Tibial nerve (tissue), 4 donors: ENCODE measurements at places on chromosomes 13 and 19. TPM values are rescaled to one million over a fixed set of nuclear protein-coding genes. Genes with fewer than 3 reads are reported as not detected.

Gene ERFL
- 0.30 TPM for total RNA-seq

Gene DPY19L3
- 19.4 TPM for total RNA-seq

Gene ZNF816
- total RNA-seq = 13.8 TPM

- no peak for DNase-seq
- no peaks in the 10 kb centered on the region for H3K36me3 ChIP-seq
- H3K27me3 ChIP-seq = no peaks in the 10 kb centered on the region
- no peaks in the 10 kb centered on the region for H3K4me1 ChIP-seq
These were observed 106.1 kb downstream of the ZIC5 start for GRCh38 chr13:99865420-99865930.

GRCh38 chr19:37933937-37934358, 26.9 kb downstream of the SIPA1L3 start:
- peaks cover 10% of the 10 kb centered on the region for H3K4me1 ChIP-seq
- DNase-seq = no peak
- no peak overlapping the region for H3K27ac ChIP-seq
- no peaks in the 10 kb centered on the region for H3K27me3 ChIP-seq

GRCh38 chr13:110627351-110627750, 12.0 kb downstream of the NAXD start:
- H3K27ac ChIP-seq = no peak overlapping the region
- H3K4me1 ChIP-seq = no peaks in the 10 kb centered on the region
- no peak for DNase-seq
- peaks cover 4% of the 10 kb centered on the region for H3K36me3 ChIP-seq
- H3K4me3 ChIP-seq = no peak overlapping the region
- H3K27me3 ChIP-seq = no peaks in the 10 kb centered on the region

GRCh38 chr13:97003071-97003470, 8.8 kb upstream of the OXGR1 start:
- no peak overlapping the region for H3K27ac ChIP-seq
- no peak for DNase-seq

GRCh38 chr19:6287269-6287885, 7.6 kb upstream of the MLLT1 start:
- no peaks in the 10 kb centered on the region for H3K4me1 ChIP-seq
- no peaks in the 10 kb centered on the region for H3K27me3 ChIP-seq
- no peak overlapping the region for H3K4me3 ChIP-seq
- H3K36me3 ChIP-seq = no peaks in the 10 kb centered on the region
- H3K27ac ChIP-seq = no peak overlapping the region
